Fibroblast of pulmonary artery (primary cell): ENCODE measurements at places on chromosomes 4 and X.

- peak; percentile 68 for DNase-seq
These were observed 31.0 kb upstream of the FAT4 start for GRCh38 chr4:125283707-125284279.

- no peak for DNase-seq
These were observed 41.3 kb downstream of the TMEM131L start for GRCh38 chr4:153507310-153508073.

GRCh38 chr4:142556570-142557238, 289.4 kb downstream of the INPP4B start:
- no peak for DNase-seq

DNA sequence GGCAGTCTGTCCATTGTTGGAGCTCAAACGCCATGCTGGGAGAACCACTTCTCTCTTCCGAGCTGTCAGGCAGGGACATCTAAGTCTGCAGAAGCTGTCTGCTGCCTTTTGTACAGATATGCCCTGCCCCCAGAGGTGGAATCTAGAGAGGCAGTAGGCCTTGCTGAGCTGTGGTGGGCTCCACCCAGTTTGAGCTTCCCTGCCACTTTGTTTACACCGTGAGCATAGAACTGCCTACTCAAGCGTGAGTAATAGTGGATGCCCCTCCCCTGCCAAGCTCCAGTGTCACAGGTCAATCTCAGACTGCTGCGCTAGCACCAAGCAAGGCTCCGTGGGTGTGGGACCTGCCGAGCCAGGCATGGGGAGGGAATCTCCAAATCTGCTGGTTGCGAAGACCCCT, 145.7 kb downstream of the VSIG4 start:
- no peak for DNase-seq

- DNase-seq = peak; percentile 90
These were observed 155.2 kb downstream of the ZNF330 start for GRCh38 chr4:141375855-141376254.

DNA sequence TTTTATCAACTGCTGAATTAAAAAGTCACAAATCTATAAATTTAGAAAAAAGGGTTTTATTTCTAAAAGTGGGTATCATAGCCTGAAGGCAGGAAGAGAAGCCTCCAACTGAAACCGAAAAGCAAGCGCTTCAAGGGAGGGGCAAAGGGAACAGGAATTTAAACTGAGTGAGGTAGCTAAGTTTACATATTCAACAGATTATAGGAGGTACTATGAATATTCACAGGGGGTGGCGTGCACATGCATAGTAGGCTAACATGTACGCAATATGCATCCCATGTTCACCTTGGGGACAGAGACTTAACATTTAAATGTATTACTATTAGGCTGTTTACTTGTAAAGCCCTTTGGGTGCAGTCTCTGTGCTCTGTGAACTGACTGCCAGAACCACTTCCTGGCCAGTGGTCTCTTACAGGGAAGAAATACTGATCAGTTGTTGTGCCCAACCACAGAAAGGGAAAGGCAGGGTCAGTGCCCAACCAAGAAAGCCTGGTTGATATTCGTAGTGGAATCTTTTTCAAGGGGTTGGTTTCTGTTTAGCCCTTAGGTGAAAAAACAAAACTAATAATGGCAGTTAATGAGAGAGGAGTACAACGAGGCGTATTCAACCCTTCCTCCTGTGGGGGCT, 168.7 kb upstream of the GALNTL6 start:
- DNase-seq = no peak

DNA sequence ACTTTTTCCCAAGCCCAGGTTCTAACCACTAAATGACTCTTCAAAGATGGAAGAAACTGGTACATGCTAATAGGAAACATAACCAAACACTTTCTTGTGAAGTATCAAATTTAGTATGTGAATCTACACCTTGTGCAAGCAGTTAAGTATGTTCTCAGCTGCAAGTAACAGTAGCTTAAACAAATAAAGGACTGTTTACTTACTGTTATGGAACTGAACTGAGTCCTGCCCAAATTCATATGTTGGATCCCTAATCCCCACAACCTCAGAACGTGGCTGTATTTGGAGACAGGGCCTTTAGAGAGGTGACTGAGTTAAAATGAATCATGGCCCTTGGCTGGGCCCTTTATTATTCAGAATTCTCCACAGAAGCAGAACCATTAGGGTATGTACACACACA, 178.7 kb downstream of the KDR start:
- no peak for DNase-seq

DNA sequence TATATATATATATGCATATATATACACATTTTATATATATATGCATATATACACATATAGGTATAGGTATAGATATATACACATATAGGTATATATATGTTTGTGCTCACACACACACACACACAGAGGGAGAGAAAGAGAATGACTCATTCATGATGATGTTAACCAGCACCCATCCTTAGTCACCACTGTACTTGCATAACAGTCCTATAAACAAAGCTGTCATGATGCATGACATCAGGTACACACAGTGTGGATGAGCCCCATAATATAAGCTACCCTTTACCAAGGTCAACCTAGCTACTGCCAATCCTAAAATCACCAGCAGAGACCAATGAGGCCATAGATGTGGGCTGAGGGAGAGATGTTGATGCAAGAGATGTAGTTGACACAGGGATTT, 1408.0 kb downstream of the RAPGEF2 start:
- no peak for DNase-seq
